ENCODE measurements at places on chromosomes 2 and 18.

GRCh38 chr2:225041207-225041850, 939 bp downstream of the DOCK10 start:
- no peak for DNase-seq

GRCh38 chr18:10771053-10771709, 245.4 kb downstream of the NAPG start:
- no peak for DNase-seq

DNA sequence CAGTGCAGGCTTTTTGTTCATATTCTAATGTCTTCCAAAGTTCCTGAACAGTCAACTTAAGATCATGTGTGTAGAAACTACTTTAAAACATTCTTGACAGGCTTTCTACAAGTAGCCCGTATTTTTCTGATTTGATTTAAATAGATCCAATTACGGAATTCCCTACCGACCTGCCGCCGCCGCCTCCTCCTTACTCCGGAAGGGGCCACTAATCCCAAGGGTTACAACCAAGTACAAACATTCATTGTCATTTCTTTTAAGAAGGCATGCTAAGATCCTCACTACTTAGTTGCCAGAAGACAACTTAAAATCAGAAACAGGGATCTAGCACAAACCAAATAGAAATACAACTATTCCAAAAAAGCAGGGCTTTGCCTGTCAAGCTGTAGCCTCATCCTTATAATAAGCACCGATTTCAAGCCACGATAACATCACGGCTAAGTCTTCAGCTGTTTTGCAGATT, 784 bp downstream of the WDR33 start:
- no peak for DNase-seq

DNA sequence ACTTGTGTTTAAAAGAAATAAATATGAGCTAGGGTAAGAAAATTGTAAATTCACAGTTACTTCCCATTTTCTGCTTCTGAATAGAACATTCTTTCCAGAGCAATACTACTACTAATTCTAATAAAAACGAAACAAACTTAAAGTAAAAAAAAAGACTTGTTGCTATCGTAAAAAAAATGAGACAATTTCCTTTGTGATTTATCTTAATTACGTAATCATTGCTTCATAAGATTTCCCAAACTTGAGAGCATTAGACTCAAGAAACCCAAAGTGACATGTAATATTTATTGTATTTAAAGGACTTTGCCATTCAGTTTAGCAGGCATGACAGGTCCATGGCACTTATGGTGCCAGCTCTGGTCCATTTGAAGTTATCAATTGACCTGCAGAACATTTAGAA, 153.8 kb downstream of the AQP4 start:
- DNase-seq: no peak

DNA sequence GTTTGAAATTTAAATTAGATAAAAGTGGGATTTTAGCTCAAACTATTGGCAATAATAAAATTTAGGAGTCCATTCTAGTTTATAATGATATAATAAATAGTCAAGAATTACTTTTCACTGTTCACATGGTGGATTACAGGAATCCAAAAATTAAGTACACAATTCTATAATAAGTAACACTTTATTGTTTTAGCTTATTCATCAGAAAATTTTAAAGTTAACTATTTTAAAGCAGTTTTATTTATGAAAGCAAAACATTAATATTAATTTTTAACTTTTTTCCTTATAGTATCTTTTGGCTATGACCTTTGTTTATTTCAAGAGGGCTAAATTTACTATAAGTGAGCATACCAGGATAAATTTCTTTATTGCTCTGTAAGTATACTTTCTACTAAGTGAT, 11.4 kb downstream of the SPDYA start:
- DNase-seq: no peak

DNA sequence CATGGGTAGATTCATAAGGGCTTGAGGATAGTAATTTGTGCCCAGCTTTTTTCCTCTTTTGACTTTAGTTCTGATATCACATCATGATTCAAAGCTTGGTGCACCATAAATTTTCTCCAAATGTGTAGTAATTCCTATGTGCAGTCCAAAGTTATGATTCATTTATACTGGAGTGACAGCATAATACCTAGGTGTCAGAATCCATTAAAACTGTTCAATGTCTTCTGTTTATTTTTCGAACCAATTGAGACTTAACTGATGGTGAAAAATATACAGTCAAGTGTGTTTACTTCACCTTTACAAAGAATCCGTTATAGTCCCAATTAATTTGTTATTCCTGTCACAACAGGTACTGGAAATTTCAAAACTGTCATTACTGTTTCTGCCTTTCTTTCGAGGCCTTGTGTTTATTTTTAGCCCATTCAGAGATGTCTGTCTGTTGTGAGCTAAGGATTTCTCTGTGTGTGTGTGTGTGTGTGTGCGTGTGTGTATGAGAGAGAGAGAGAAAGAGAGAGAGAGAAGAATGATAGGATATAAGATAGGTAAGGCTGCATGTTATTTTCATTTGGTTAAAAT, 389.7 kb upstream of the ATP5MC3 start:
- DNase-seq: no peak

DNA sequence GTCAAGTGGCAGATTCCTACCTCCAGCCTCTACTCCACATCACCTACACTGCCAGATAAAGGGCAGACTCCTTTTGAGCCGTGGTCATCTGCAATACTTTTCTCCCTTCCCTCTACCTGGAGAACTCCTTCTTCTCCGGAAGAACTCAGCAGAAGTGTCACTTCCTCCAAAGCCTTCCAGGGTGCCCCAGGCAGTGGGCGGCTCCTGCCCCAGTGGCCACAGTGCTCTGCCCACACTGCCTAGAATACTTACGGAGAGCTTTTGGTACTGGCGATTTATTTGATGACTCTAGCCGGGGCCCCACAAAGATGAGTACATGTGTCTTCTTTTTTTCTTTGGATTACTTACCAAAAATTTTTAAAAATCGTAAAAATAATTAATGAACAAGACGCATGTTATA, 39.7 kb downstream of the FOSL2 start:
- no peak for DNase-seq

DNA sequence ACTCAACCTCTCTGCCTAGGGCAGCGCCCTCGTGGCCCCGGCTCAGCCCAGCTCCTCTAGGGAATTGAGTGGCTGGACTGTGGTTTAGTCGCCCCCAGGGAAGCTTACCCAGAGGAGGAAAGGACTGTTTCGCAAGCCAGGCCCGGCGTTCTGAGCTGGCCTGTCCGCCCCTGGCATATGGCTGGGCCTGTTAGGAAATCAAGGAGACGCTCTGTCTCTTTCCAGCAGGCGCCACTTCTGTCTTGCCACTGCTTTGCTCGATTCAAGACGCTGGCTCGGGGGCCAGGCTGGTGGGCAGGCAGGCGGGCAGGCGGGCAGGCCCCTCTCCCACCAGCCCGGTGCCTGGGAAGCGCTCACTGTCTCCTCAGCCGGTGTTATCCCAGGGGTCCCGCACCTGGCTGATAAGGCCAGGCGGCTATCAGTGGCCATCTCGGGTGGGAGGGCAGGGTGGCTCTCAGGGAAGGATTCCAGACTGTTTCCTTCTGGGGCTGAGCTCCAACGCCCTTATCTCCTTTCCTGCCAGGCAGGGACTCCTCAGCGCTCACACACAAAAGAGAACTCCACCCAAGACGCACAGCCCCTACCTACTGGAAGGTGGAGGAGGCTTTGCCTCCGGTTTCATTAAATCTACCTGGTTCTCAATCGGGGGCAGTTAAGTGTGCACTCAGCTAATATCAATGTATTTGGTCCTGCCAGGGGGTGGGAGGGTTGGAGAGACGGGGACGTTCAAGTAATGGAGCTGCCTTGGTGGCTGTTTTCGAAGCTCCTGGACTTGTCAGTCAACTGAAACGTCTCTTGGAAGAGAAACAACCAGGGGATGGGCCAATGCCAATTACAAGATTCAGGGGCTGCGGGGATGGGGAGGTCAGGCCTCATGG, 109.1 kb downstream of the SMAD7 start:
- peak; percentile 30 for DNase-seq

- no peak for DNase-seq
Observed at GRCh38 chr18:49127471-49128190, 176.9 kb upstream of the SMAD7 start.

GRCh38 chr2:176508984-176509740, 239.9 kb downstream of the MTX2 start:
- DNase-seq: no peak

GRCh38 chr18:12038639-12039539, 54.8 kb upstream of the ANKRD62 start:
- DNase-seq: peak; percentile 39

GRCh38 chr2:23597687-23598086, 212.7 kb downstream of the KLHL29 start:
- no peak for DNase-seq

DNA sequence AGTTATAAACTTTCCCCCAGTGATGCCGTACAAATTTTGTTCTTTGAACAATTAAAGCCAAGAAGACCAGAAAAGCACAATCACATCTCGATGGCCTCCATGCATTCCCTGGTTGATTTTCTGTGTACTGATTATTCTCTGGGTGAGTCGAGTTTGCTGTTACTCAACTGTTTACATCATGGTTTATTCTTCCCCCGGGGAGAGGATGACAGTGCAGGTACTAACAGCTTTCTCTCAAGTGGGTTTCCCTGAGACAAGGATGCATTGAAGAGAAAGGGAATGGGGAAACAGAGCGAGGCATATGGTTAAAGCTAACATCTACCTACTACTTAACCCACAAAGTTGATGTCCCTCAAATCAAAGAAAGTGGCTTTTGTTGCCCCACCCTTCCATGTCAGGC, 410.8 kb upstream of the FANCL start:
- DNase-seq: no peak

Data from GM04504 (cell line).